ENCODE measurements at places on chromosomes 3 and 15. TPM values are rescaled to one million over a fixed set of nuclear protein-coding genes. Genes with fewer than 3 reads are reported as not detected.

- no peak for DNase-seq
Observed at GRCh38 chr3:39137991-39138803, 15.2 kb downstream of the CSRNP1 start.

DNA sequence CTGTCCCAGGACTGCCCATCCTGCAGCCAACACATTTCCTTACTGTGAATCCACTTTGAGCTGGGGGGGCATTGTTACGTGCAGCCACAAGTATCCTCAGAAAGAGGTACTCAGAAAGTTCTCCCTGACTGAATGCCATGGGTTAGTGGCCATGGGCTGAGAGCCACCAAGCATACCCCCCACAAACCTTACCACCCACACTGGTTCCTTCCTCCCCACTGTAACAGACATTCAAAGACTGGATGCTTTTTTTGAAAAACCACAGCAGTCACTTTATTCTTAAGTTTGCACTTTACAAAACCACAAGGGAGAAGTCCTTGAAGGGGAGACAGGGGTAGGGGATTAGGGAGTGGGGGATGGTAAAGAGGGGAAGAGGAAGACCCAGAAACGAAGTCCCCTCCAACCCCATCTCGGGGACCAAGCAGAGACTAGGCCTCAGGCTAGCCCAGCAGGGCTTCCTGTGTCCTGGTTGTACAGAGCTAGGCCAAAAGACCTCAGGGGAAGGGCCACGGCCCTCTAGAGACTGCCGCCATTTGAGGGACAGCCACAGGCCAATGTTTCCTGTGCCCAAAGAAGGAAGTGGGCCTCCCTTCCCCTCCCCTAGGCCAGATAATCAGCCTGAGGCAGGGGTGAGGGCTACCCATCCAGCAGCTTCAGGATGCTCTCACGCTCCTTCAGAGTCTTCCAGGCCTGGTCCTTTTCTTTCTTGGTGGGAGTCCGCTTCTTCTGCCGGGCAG is 10.1 kb upstream of the CAMK1 start:
- DNase-seq: no peak

The SERINC4 gene
- total RNA-seq: not detected

DNA sequence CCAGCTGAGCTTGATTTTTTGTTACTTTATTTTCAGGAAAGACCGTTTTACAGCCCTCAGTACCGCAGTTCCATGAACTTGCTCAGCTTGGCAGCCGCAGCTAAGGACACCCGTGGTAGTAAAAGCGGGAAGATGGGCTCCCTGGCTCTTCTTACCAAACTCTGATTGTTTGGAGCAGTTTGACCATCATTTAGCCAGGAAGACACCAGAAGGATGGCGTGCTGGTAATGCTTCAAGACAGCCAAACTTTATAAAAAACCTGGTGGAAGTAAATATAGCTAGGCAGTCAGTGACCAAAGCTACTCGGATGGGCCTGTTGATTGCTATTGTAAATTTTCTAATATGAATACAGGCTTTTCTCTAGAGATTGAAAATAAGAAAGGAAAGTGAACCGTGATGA is 28.9 kb downstream of the POLR2M start:
- no peak for DNase-seq

- no peak for DNase-seq
Observed at GRCh38 chr3:131109156-131109555, 82.5 kb downstream of the NEK11 start.

DNA sequence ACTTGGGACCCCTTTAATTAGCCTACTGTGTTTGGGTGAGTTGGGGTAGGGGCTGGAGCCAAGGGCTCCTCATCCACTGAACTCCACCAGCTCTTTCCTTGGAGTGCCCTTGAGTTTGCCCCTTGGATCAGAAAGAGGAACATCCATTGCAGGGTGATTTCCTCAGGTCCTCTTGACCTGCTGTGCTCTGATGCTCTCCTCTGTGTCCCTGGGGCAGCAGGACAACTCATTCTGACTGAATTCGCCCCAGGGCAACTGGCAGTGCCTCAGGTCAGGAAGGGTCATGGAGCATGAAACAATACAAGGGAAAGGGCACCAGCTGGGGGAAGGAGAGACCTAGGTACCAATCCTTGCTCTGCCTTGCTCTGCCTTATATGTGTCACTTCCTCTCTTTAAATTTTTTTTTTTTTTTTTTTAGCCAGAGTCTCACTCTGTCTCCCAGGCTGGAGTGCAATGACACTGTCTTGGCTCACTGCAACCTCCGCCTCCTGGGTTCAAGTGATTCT is 47.8 kb downstream of the BSN start:
- DNase-seq: no peak

Measured in suprapubic skin (tissue), 4 donors.